Motor neuron (in vitro differentiated cells): ENCODE measurements at places on chromosomes 7 and 10. TPM values are rescaled to one million over a fixed set of nuclear protein-coding genes. Genes with fewer than 3 reads are reported as not detected.
A peak's percentile ranks its signal among the peaks of the same experiment; 100 is the strongest.

- ATAC-seq = peak; percentile 98
Observed at GRCh38 chr7:39353615-39354376, 212.4 kb upstream of the YAE1 start.

DNA sequence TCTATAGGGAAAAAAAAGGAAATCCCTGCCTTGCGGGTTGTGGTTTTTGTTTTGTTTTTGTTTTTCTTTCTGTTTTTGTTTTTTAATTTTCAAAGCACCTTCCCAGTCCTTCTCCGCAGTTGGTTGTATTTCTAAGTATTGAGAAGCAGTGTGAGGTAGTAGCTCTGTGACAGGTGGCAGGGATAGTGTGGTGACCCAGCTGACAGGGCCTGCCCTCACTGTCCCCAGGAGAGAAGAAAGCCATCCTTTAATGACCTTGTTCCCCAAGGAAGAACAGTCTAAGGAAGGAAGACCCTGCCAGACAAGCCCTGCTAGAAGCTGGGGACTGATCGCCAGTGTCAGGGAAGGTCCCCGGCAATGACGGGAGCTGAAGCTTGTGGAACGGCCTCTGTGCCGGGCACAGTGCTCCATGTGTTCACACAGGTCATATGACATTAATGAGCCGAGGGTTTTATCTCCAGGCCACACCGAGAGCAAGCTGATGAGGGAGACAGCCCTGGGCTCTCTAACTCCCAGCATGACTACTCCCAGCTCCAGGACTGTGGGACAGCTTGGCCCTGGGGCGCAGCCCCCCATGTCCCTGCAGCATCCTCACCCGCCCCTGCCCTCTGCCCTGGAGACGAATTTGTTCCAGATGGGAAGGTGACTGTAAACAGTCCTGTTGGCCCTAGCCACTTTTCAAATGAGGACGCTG, 69.0 kb upstream of the LRRC18 start:
- peak; percentile 50 for ATAC-seq

Gene ELAPOR2
- total RNA-seq = 48.6 and 49.0 TPM in 2 replicates

Gene ASZ1
- not detected in 2 replicates for total RNA-seq

Gene PNLIPRP1
- 0.06 TPM in 1 of 2 replicates, not detected in the other for total RNA-seq

- peak; percentile 75 for ATAC-seq
Observed at GRCh38 chr10:77548671-77549070, 88.9 kb downstream of the KCNMA1 start.

DNA sequence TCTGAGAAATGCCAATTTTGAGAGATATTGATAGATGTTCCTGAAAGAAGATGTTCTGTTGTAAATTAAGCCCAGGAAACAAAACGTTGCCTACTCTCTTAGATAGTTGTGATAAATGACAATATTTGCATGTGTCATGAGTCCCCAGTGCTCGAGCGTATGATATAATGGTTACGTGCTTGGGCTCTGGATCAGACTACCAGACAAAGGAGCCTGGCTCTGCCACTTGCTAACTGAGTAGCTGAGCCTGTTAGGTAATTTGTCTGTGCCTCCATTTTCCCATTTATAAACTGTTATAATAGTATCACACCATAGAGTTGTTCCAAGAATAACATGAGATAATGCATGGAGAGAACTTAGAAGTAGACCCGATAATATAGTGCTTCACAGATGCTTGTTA, 1.8 kb downstream of the A1CF start:
- no peak for ATAC-seq

GRCh38 chr7:116229366-116229765, 19.0 kb downstream of the TES start:
- no peak for ATAC-seq

Gene AHCYL2
- total RNA-seq = 8.1 and 8.5 TPM in 2 replicates

Gene MMD2
- total RNA-seq = 0.05 and 0.13 TPM in 2 replicates

Gene RBP3
- total RNA-seq = 0.05 and 0.16 TPM in 2 replicates

Gene SLC26A3
- total RNA-seq = 0.21 TPM in 1 of 2 replicates, not detected in the other

- no peak for ATAC-seq
Observed at GRCh38 chr7:87267239-87267900, 47.8 kb upstream of the TMEM243 start.

DNA sequence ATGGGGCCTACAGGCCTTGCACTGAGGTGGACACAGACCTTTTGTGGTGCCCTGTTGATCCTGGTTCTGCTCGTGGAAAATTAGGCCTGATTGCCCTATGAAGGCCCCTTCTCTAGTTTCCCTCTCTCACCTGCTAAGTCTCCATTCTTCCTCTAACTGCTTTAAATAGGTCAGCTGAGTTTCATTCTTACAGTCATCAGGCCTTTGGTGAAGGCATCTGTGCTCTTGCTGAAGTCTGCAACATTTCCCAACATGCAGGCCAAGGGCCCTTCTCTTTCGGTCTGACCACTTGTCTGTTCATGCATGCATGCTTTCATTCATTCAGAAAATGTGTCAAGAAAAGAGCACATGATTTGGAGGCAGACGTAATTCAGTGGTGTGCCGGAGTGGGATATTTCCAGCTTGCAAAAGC, 244.0 kb downstream of the BUB3 start:
- ATAC-seq = no peak

GRCh38 chr7:121259826-121260225, 69.0 kb upstream of the WNT16 start:
- no peak for ATAC-seq

DNA sequence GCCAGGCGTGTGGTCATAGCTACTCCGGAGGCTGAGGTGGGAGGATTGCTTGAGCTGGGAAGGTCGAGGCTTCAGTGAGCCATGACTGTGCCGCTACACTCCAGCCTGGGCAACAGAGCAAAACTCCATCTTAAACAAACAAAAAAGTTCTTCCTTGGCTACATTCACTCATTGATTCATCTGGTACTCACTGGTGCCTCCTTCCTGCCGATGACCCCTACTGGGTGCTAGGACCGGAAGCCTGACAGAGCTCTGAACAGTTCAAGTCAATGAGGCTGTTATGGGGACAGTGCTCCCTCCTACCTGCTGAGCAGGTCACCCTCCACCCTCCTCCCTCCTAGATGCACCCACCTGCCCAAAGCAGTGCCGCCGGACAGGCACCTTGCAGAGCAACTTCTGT, 4.9 kb downstream of the PCOLCE start:
- no peak for ATAC-seq

DNA sequence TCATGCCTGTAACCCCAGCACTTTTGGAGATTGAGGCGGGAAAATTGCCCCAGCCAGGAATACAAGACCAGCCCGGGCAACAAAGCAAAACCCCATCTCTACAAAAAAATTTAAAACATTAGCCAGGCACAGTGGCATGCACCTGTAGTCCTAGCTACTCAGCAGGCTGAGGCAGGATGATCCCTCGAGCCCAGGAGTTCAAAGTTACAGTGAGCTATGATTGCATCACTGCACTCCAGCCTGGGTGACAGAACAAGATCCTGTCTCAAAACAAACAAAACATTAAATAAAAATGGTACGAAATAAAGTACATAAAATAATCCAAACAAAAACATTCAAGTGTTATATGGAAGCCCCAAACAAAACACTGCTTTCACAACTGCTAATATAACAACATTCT, 125.0 kb downstream of the SNX13 start:
- no peak for ATAC-seq

DNA sequence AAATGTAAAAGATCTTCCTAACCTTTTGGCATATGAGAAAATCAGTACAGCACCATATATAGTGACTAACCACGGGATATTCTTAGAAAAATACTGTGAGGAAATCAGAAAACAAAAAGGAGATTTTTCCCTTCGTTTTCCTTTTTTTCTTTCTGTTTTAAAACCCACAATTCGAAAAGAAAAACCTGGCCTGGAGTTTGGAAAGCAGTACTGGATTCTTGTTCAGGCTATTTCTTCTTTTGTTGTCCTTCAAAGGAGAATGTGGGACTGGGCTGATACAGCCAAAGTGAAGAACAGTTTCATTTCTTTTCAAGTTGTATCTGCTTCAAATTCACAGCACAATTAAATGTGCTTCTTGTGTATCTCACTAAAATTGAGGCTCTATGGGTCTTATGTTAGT, 156.8 kb upstream of the PHYHIPL start:
- no peak for ATAC-seq

DNA sequence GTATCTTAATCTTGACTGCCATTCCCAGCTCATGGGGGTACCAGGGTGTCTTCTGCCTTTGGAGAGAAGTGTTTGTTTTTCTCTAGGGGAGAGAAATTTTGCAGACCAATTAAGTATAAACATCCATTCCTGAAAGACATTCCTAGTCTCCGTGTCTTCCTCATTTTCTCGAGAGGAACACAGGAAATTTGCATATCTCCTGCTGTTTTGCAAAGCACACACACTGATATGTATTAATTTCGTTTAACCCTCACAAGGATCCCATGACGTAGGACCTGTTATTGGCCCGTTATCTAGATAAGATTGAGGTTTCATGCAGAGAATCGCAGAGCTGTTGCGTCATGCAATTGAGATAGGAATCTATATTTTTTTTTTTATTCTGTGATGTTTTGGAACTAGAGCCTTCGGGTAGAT, 944 bp downstream of the RHBDD2 start:
- ATAC-seq = no peak

DNA sequence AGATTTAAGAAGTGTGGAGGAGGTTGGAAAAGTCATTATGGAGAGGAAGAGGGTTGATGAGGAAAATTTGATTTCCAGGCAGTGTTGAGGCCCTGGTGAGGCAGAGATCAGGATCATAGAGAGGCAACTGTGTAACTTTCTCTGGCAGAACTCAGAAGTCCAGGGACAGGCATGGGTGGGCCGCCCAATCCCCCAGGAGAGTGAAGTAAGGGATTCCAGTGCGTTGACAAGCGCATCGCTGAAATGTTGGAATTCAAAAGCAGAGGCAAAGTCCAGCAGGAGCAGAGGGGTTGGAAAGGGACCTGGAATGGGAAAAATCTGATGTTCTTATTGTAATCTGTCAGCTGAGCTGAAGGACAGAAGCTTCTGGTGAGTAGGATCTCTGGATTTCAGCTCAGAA, 207.3 kb downstream of the FAM107B start:
- ATAC-seq = no peak

DNA sequence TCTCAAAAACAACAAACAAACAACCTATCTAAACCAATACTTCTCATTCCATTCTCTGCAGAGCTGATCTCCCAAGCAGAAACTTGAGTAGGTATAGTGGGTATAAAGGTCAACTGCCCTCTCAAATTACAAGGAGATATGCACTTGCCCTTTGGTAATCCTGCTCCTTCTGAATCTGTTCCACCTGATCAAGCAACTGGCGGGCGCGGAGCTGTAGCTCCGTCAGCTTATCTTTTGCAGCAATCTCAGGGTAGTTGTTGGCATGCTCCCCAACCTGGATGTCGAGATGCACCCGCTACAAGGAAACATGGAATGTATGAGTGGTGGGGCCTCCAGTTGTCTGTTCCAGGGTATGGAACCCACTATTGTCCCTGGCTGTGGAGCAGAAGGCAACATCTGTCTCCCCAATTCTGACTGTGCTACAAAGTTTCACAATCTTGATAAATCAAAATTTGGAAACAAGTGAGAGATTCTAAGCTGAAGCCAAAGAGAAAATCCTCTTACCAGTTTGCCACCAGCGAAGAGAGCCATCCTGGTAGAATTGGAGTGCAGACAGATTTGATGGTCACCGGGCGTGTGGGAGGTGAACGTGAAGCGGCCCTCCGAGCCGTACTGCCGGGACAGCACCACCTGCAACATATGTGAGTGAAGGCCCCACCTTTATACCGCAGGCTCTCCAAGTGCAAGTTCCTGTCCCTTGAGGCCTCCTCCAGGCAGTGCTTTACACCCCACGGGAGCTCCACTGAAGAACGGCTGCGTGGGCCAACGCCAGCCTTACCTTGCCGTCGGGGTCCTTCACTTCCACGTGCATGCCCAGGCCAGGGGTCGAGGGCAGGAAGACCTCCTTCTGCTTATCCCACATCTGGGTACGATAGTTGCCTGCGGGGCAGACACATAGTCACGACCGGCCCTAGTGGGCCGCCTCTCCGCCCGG, 819 bp downstream of the TMED4 start:
- ATAC-seq = no peak

GRCh38 chr7:157962458-157963306, 624.9 kb downstream of the PTPRN2 start:
- no peak for ATAC-seq

- peak; percentile 71 for ATAC-seq
Observed at GRCh38 chr10:88791924-88792323, 10.6 kb upstream of the LIPM start.
